DMS 273 treated with DMSO at 0.1 percent for 48 hours (cell line): ENCODE measurements at places on chromosomes 11 and 22.

GRCh38 chr11:74689666-74690065 is 41.6 kb downstream of the CHRDL2 start:
- no peak for DNase-seq

DNA sequence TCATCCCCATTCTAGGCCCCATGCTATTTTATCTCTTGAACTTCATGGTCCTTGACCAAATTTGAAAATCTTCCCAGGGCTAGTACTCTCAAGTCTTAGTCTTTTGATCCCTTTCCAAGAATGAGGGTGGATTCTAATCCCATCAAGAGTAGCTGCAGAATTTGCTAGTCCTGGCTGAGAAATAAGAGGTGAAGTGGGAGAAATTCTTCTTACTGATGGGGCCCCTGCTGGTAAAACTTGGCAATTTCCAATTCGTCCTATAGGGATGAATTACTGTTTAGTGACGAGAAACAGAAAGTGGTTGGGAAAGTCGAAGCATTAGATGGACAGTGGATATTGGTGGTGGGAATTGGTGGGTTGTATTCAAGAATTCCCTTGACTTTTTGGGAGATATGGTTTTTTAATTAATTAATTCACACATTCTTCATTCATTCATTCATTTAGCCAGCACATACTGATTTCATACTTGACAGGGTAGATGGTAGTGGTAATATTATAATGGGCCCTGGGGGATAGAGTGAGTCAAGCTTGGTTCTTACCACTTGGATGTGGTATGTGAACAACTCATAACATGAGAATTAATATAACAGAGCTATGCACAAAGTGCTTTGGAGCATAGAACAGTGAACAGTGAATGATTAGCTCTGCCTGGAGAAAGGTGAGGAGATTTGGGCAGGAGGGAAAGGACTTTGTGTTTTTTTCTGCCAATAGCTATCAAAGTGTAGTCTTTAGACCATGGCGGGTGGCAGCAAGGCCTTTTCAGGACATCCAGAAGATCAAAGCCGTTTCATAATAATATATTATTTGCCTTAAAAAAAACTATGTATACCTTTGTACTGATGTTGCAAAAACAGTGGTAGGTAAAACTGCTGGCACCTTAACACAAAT is 103.8 kb downstream of the STIM1 start:
- no peak for DNase-seq

DNA sequence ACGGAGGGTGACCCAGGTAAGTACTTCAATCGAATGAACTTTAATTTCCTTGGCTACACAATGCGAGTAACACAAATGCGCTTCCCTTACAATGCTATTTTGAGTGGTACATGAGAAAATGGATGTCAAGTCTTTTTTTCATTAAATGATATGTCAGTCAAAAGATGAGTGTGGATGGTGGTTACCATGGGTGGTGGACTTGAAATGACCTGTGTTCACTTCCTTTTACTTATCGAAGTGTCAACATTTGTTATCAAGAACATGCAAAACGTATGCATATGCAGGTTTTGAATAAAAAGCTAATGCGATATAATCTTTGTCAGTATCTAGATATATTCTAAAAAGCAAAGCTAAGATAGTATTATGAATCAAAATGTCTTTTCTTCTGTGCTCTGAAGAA is 8.8 kb upstream of the APOL5 start:
- DNase-seq: no peak

GRCh38 chr11:97537407-97538150 is 1147.8 kb downstream of the JRKL start:
- no peak for DNase-seq

DNA sequence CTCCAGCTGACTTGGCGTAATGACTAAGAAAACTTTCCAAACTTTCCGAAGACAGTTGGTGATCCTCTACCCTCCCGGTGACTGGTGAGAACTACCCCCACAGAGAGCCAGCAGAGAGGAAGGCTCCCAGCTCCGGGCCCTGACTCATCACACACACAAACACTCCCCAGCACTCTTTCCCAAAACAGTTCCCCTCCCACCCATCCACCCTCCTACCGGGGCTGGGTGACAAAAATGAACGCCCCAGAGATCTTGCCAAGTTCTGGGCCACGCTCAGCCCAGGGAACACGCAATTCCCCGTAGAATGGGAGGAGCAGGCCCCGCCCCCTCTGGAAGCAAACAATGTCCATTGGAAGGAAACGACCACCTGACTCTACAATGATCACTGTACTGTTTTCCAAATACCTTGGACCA is 21.3 kb upstream of the JAM3 start:
- DNase-seq: no peak

- no peak for DNase-seq
Measured at GRCh38 chr11:69186316-69187260, 30.9 kb downstream of the SMIM38 start.

DNA sequence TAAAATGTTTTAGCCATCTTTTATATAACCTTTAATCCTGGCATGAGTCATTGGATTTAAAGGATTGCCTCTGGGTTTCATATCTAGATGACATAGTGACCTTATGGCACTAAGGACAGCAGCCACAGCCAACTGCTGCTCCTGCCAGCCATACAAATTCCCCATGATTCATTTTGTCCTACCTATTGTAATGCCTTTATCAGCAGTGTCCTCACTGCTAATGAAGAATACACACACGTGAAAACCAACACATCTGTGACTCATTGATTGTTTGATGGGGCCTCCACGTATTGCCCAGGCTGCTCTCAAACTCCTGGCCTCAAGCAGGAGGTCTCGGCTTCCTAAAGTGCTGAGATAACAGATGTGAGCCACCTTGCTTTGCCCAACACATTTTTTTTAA is 1.8 kb downstream of the LDHAL6A start:
- DNase-seq: no peak

DNA sequence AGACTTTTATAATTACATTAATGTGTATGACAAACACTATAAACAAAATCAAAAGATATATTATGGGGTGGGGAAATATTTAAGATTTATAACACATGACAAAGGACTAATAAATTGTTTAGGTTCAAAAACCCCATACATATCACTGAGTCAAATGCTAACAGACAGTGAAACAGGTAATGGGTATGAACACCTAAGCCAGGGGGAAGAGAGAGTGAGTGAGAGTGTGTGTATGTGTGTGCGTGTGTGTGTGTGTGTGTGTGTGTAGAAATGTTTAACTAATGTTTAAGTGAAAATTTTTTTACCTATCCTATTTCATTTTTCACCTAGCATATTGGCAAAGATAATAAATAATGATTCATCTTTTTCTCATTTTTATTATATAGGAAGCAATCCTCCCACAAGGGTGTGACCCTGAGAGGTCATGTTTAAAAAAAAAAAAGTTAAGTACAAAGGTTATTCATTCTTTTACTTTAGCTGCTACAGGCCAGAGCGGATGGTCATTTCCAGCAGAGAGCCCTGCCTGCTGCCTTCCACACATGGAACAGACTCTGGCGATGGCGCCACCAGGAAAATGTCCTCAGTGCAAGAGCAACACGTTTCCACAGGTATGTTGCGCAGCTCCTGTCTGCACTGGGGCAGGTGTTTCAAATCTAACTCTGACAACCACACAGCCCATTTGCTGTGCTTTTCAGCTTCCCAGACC is 72.9 kb downstream of the PISD start:
- no peak for DNase-seq

GRCh38 chr11:76610371-76610770 is 60.2 kb downstream of the LRRC32 start:
- DNase-seq: no peak

- no peak for DNase-seq
Measured at GRCh38 chr11:127454856-127455255, 454.3 kb upstream of the KIRREL3 start.

DNA sequence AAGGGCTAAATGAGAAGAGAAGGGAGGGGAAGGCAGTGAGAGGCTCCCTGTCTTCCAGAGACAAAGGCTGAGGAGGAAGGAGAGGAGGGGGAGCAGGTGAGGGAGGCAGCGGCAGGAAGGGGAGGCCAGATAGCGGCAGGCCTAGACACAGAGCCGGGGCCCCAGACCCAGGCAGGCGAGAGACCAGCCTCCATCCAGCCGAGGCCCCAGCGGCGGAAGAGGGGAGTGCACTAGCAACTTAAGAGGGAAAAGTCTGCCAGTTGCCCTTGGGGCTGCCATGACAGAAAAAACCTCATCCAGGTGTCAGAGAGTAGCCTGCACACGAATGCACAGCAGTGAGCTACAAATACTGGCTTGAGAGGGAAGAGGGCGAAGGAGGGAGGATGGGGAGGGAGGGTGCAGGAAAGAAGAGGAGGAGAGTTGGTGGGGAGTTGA is 46.7 kb downstream of the IGLL1 start:
- DNase-seq: no peak

DNA sequence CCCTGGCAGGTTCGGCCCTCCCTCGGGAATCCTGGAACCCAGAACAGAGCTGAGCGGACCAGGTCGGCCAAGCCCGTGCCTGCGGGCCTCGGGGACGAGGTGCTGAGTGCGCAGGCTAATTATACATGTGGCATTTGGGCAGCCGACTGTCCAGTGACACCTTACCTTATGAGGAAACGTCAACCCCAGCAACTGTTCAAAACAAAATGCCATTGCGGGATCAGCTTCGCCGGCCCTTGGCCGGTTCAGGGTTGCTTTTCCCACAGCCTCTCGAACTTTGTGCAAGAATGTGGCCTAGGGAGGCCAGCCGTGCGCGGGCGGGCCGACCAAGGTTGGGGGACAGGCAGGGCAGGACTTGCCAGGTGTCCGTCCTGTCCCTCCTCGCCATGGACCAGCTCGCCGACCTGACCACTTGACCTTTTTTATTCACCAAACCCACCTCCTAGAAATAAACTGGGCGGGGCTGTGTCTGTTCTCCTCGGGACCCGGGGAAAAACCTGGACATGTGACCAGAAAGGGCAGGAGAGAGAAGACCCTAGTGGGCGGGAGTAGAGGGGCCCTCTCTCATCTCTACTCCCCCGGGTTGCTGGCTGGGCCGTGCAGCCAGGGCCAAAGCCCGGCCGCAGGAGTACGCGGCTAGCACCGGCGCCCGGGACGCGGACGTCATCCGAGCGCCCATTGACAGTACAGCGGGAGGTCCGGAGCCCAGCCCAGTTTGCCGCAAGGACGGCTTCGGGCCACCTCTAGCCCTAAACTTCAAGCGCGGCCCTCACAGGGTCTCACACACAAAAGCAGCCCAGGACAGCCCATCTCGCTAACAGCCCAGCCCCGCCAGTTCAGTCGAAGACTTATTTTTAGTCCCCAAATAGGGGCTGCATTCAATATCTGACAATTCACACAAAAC is 134.3 kb upstream of the C11orf58 start:
- DNase-seq: no peak
